ENCODE measurements at places on chromosomes 16 and 17.
A peak's percentile ranks its signal among the peaks of the same experiment; 100 is the strongest.

- no peak for DNase-seq
Observed at GRCh38 chr16:57930533-57930932, 40.4 kb downstream of the CNGB1 start.

DNA sequence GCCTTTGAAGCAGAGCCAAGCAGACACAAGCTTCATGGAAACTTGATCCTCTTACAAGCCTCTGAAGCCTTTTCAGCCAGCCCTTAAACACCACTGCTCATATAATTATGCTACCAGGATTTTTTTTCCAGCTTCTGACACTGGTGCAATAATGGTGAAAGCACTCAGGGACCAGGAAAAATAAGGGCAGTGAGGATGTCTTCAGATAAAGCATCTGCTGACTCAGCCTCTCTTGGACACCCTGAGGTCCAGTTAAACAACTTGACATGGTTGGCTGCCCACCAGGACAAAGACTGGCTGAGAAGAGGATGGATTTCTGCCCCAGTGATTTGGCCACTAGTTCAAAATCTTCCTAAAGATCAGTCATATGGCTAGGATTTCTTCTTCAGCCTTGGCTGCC lies 124.2 kb upstream of the N4BP1 start:
- DNase-seq = no peak

GRCh38 chr16:3065069-3065741 lies at the start of gene IL32:
Gene IL32 (plus strand): TSS chr16:3065640. CDS start chr16:3065812, 172 bp downstream.
- no peak for DNase-seq

DNA sequence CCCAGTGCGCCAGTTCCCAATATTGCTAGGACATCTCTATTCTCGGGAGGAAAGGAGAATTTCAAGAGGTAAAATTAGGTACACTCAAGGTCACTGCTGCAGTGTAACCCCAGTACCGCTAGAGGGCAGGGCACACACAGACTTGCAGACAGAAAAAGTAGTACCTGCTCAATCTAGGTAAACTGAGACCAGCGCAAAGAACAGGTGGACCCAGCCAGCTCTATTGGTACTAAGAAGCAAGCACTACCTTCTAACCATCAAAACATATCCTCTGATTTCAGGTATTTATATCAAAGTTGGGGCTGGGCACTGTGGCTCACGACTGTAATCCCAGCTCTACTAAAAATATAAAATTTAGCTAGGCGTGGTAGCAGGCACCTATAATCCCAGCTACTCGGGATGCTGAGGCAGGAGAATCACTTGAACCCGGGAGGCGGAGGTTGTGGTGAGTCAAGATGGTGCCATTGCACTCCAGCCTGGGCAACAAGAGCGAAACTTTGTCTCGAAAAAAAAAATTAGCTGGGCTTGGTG lies 3.6 kb upstream of the WDR81 start:
- DNase-seq = peak; percentile 65

- no peak for DNase-seq
Observed at GRCh38 chr16:78996790-78997189, 603.7 kb downstream of the MAF start.
